ENCODE measurements at places on chromosomes 4 and X. TPM values are rescaled to one million over a fixed set of nuclear protein-coding genes. Genes with fewer than 3 reads are reported as not detected.

LANCL3 gene
- 1.9 TPM for total RNA-seq

ERCC6L gene
- total RNA-seq: 8.2 TPM

GRCh38 chr4:89482926-89483595, 175.5 kb upstream of the GPRIN3 start:
- no peak overlapping the region for H3K27ac ChIP-seq
- no peaks in the 10 kb centered on the region for H3K4me1 ChIP-seq
- no peaks in the 10 kb centered on the region for H3K36me3 ChIP-seq
- no peak overlapping the region for H3K4me3 ChIP-seq

DNA sequence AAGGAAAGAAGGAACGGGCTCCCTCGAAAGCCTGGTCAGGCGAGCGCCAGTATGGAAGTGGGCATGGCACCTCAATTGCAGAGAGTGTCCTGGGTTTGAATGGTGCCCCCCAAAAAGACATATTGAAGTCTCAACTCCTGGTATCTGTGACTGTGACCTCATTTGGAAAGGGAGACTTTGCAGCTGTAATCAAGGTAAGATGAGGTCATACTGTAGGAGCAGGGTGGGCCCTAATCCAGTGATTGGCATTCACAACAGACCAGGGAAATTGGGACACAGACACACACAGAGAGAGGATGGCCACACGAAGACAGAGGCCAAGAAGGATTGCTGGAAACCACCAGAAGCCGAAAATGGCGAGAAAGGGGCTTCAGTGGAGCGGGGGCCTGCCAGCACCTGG, 6.4 kb downstream of the ZFP92 start:
- no peak for DNase-seq
- H3K4me3 ChIP-seq: no peak overlapping the region
- H3K27me3 ChIP-seq: no peaks in the 10 kb centered on the region
- H3K4me1 ChIP-seq: no peaks in the 10 kb centered on the region
- no peak overlapping the region for H3K27ac ChIP-seq

- no peak overlapping the region for H3K27ac ChIP-seq
- no peaks in the 10 kb centered on the region for H3K36me3 ChIP-seq
- H3K27me3 ChIP-seq: no peaks in the 10 kb centered on the region
- H3K4me1 ChIP-seq: no peaks in the 10 kb centered on the region
- H3K4me3 ChIP-seq: no peak overlapping the region
Observed at GRCh38 chr4:116469582-116469981, 615.8 kb downstream of the TRAM1L1 start.

- no peak overlapping the region for H3K27ac ChIP-seq
- H3K4me3 ChIP-seq: no peak overlapping the region
- no peaks in the 10 kb centered on the region for H3K27me3 ChIP-seq
- no peaks in the 10 kb centered on the region for H3K36me3 ChIP-seq
- DNase-seq: no peak
Observed at GRCh38 chrX:46559062-46559461, 13.8 kb upstream of the ZNF674 start.

- no peak overlapping the region for H3K4me3 ChIP-seq
- H3K36me3 ChIP-seq: no peaks in the 10 kb centered on the region
- no peak overlapping the region for H3K27ac ChIP-seq
- no peaks in the 10 kb centered on the region for H3K27me3 ChIP-seq
Observed at GRCh38 chr4:102494603-102495002, 6.6 kb upstream of the NFKB1 start.

- no peaks in the 10 kb centered on the region for H3K4me1 ChIP-seq
- H3K27me3 ChIP-seq: no peaks in the 10 kb centered on the region
- no peak overlapping the region for H3K27ac ChIP-seq
- no peaks in the 10 kb centered on the region for H3K36me3 ChIP-seq
Observed at GRCh38 chr4:188295899-188296298, 156.7 kb downstream of the TRIML1 start.

DNA sequence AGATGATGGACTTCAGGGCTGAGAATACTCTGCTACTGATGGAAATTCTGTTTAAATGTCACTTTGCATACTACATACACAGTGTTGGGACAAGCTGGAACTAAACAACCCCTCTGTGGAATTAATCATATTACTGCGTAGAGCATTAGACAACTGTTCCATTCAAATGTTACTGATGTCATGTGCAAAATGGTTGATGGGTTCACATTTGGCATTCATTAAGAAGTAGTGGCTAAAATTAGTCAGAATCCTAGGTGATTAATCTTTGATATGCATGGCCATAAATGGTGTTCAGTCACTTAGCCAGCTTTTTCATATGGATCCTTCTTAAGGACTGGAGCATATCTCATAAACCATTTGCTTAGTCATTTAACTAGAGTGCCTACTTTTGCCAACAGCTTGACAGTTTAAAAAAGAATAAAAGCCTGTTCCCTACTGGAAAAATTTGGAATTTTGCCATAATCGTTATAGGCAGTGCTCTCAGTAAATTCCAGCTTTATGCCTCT, 105.2 kb downstream of the RNF150 start:
- no peak for DNase-seq
- H3K4me3 ChIP-seq: no peak overlapping the region
- H3K27me3 ChIP-seq: no peaks in the 10 kb centered on the region
- H3K4me1 ChIP-seq: no peaks in the 10 kb centered on the region
- H3K36me3 ChIP-seq: no peaks in the 10 kb centered on the region

DNA sequence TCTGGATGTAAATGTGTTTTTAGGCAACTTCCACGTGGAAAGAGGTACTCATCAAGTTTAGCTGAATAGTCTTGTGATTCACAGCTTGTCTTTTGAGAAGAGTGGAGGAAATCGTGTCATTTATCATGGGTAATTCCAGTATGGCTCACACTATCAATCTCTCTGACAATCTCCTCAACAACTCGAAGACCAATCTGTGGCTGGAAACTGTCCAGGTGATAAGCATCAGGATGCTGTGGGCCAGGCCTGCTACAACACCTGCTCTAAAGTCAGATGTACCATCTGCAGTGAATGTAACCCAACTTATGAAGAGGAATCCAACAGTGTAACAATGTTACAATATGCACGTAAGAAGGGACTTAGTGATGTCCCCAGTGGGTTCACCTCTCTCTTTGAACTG, 132.1 kb upstream of the GK2 start:
- no peak overlapping the region for H3K27ac ChIP-seq
- H3K36me3 ChIP-seq: no peaks in the 10 kb centered on the region
- no peak overlapping the region for H3K4me3 ChIP-seq
- no peaks in the 10 kb centered on the region for H3K4me1 ChIP-seq
- H3K27me3 ChIP-seq: no peaks in the 10 kb centered on the region
- DNase-seq: no peak

- no peaks in the 10 kb centered on the region for H3K27me3 ChIP-seq
- no peaks in the 10 kb centered on the region for H3K36me3 ChIP-seq
- no peak overlapping the region for H3K4me3 ChIP-seq
- H3K4me1 ChIP-seq: no peaks in the 10 kb centered on the region
- H3K27ac ChIP-seq: no peak overlapping the region
- DNase-seq: no peak
Observed at GRCh38 chrX:115952417-115953092, 218.0 kb upstream of the AGTR2 start.

DNA sequence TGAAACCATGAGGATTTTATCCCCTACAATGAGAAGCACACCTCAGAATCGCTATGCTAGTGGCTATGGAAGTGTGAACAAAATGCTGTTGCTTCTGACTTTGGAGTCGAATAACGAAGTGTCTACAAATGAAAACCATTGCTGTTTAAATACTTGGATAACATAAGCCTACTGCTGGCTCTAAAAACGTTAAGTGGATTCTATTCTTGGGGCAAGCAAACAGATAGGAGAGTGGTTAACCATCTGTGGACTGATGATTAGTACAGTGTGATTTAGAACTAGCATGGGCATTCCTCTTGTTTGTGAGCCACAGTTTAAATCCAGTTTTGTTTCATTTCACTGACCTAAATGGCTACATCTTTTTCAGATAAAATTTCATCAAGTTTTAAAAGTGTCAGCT, 109.7 kb upstream of the PNPLA4 start:
- no peak overlapping the region for H3K27ac ChIP-seq
- no peak overlapping the region for H3K4me3 ChIP-seq
- H3K27me3 ChIP-seq: no peaks in the 10 kb centered on the region
- H3K36me3 ChIP-seq: no peaks in the 10 kb centered on the region

GRCh38 chr4:123578276-123579029, 181.9 kb downstream of the SPRY1 start:
- no peaks in the 10 kb centered on the region for H3K36me3 ChIP-seq
- H3K27me3 ChIP-seq: no peaks in the 10 kb centered on the region
- H3K4me1 ChIP-seq: no peaks in the 10 kb centered on the region
